ENCODE measurements at places on chromosomes 11 and 22.

GRCh38 chr11:125215976-125216375 lies 51.4 kb downstream of the PKNOX2 start:
- DNase-seq = no peak

DNA sequence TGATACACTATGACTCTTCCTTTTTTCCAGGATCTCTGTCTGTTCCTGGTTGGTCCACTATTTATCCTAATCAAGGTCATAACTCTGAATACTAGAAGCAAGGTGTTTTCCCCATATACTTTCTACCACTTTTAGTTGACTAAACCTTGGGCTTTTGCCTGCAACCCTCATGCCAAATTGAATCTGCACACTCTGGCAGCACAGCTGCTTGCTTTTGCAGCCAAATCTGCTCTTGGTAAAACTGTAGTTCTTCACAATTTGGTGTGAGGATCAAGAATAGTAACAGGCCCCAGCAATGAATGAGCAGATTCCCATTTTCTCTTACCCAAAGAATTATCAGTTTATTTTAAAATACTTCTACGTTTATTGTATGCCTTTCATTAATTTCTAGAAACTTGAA lies 586.5 kb upstream of the CNTN5 start:
- DNase-seq = no peak

DNA sequence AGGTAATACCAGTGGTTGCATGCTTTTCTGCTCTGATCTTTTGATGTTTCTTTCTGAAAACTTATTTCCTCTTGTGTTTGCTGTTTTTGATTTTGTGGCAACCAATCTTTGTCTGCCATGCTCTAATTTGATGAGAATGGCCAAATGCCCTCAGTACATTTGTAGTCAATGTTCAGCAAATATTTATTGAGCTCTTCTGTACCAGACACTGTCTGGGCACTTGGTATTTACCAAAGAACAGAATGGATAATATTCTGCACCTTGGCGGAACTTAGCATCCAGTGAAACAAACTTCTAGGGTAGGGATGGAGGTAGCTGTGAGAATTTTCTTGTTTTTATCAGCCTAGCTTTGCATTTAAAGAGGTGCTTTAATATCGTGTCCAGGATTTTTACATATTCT lies 19.6 kb downstream of the PPP6R3 start:
- no peak for DNase-seq

- DNase-seq = no peak
Observed at GRCh38 chr11:127656116-127656836, 655.7 kb upstream of the KIRREL3 start.

- DNase-seq = no peak
Observed at GRCh38 chr11:19105011-19105410, 12.0 kb upstream of the ZDHHC13 start.

- DNase-seq = no peak
Observed at GRCh38 chr11:26688701-26689100, 33.2 kb downstream of the SLC5A12 start.

DNA sequence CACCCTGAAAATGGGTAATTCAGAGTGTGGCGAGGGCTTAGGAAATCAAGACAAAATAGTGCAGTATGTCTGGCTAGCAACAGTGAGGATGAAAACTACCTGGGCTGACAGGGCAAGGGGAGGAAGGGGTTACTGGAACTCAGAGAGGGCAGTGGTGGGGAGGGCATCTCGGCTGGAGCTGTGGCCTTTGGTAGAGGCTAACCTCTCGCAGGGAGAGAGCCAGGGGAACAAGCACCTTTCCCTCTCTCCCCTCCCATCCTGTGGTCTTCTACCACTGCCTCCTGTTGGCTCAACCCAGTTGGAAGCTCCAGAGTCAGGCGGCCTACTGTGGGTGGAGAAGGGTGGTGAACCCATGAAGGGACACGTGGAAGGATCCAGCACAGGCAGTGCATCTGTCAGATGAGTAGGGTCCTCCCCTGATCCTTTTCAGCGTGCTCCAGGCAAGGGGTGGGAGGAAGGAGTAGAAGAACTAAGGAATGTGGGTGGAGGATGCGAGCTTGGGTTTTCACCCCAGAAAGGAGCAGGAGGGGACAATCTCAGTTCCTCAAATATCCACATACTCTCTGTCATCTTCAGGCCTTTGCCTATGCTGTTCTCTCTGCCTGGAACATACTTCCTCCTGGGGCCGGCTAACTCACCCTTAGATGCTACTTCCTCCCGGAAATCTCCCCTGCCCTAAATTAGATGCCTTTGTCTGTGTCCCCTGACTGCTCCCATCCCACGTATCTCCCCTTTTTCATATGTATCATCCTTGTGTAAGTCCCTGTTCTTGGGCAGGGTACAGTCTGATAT lies 6.2 kb upstream of the KCNE3 start:
- DNase-seq = no peak

DNA sequence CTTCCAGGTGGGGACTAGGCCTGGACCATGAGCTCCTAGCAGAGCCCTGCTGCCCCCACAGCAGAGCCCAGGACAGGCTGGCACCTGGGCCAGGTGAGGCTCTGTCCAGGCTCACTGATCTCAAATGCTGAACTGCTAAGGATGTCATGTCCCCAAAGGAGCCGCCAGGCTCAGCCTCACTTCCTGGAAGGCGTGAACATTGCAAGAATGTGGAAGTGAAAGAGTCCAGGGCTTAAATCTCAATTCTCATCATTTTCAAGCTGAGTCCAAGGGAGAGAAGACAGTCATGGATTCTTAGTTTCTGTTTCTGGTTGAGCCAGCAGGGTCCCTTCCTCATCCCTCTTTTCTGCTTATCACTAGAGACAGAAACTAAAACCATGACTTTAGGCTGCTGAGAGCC lies 5.0 kb downstream of the ASCL2 start:
- no peak for DNase-seq

DNA sequence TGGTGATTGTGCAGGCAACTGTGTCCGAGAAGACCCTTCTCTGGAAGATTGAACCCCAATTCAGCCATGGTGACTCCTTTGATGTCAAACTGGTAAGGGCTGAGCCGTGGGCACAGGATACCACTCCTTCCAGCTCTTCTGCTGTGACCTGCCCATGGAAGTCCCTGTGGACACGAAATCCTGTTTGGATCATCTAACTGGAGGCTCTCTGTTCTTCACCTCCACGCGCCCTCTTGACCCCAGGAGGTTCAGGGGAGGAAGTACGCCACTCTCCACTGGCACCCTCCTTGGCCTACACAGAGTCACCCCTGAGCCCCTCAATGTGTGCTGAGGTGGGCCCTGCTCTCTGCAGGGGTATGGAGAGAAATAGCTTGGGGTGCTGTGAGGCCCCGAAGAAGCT lies 810 bp downstream of the ISX start:
- DNase-seq = no peak

DNA sequence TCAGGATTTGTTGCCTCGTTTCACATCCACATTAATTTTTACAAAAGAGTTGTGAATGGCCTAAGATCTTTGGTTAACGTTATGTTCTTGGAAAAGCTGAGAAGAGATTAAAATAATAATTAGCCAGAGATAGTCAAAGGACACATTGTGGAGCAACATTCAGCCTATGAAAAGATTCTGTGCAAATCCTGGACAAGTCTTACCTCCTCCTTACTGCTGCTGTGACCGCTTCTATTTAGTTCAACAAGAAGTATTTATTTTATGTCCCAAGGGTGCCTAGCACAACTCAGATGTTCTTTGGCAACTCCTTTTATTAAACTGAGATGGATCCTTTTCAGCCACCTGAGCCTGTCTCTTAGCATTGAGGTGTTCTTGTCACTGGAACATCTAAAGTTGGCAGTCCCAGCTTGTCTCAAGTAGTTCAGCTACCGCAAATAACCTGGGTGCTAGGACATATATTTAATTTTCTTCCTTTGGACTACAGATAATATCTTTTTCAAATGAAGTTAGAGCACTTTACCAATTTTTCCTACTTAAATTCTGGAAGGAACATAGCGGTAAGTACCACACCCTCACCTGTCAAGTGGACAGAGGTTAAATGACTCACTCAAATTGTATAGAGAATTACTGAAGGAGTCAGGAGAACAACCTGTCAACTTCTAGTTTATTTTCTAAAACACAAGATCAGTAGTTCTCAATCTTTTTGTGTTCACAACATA lies 80.5 kb upstream of the CHRM4 start:
- DNase-seq = no peak

DNA sequence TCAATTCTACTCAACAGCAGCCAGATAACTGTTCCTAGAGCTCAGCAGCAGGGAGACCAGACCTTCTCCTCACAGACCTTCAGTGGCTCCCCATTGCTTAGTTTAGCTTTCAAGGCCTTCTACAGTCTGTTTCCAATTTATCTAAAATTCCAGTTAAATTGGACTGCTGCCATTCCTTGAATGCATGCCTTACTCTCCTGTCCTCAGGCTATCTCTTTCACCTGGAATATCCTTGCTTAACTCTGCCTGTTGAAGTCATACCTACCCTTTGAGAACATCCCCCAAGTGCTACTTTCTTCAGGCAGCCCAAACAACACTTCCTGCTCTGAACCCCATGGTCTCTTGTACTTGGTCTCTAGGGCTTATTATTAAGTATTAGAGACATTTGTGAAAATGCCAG lies 120.7 kb upstream of the TENM4 start:
- DNase-seq = no peak

GRCh38 chr11:95924414-95924760 lies 480 bp upstream of the MTMR2 start:
- DNase-seq = no peak

GRCh38 chr11:126603486-126603885 lies 248.0 kb downstream of the ST3GAL4 start:
- no peak for DNase-seq

DNA sequence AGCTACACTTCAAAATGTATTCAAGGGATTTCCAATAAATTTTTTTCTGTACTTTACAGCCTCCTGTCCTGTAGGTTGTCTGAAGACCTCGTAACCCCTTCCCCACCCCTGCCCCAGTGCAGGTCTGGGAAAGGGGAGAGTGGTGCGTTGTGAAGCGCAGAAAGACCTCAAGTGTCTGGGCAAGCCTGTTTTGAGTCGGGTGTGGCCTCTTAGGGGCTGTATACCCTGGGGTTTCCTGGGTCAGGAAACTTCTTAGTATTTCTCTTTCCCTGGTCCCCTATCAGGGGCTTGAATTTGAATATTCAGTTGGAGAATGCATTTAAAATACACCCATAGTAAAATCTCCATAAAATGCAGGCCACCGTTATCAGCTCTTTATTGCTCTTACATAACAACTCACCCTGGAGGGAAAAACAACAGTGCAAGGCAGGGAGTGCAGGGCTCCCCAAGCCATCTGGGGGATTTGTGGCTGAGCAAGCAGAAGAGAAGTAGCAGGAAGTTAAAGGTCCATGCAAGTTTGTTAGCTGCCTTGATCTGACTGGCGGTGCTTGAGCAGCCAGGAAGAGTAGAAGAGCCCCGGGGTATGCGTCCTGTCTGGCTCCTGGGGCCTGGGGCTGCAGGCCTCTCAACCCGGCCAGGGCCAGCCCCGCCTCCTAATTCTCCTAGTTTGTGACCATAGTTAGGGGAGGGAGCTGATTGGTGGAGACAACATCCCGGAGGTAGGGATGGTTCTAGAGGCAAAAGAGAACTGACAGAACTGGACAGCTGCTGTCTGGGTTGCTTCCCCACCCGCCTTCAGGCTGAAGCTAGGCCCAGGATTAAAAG lies 25.7 kb downstream of the ARHGAP1 start:
- no peak for DNase-seq

- DNase-seq = no peak
Observed at GRCh38 chr11:66327171-66328030, 8.8 kb downstream of the RIN1 start.

DNA sequence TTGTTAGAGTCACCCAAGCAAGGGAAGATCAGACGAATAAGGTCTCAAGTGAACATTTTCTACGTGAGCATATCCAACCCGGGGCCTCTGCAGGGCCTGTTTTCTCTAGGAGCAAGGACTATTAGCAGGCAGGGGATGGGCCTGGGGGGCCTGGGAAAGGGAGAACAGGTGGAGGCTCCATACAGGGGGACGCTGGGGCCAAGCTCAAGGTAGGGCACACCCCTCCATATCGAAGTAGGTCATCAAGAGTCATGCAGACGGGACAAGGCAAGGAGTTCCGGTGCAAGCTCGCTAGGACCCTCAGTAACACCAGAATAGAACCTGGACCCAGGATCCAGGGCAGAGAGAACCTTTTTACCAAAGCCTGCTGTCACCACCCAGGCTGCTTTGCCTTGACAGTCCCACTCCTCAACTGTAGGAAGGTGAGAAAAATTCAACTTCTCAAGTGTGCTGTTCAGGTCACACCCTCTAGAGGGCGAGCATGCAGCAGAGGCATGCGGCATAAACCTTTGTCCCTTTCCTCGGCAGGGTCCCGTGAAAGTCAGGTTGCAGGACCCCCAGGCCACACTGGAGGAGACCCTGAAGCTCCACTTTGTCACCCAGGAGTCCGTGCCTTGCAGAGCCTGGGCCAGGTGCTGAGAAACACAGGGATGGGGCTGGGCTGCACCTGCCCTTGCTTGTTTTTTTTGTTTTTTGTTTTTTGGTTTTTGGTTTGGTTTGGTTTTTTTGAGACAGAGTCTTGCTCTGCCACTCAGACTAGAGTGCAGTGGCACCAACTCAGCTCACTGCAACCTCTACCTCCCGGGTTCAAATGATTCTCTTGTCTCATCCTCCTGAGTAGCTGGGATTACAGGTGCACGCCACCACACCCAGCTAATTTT lies 8.6 kb upstream of the APOBEC3B start:
- peak; percentile 45 for DNase-seq

DNA sequence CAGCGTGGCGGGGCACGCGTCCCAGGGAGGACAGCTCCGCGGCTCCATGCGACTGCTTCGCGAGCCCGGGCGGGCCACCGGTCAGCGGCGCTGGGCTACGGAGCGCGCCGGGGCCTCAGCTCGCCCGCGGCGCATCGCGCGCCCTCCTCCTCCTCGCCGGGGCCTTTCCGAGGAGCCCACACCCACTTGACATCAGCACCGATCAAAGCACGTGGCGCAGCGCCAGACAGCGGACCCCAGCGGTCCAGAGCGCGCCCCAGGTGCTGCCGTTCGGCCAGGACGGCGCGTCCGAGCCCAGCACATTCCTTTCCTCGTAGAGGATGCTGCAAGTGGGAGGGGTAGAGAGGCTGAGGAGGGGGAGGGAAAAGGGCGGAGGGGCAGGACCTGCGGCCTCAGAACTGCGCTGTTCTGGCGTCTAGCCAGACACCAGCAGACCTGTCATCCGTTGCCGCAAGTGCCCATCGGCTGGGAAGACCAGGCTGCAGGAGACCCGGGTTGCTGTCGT lies 88.6 kb downstream of the PLEKHA7 start:
- no peak for DNase-seq

- DNase-seq = no peak
Observed at GRCh38 chr22:37016134-37016910, 2.9 kb downstream of the TST start.

DNA sequence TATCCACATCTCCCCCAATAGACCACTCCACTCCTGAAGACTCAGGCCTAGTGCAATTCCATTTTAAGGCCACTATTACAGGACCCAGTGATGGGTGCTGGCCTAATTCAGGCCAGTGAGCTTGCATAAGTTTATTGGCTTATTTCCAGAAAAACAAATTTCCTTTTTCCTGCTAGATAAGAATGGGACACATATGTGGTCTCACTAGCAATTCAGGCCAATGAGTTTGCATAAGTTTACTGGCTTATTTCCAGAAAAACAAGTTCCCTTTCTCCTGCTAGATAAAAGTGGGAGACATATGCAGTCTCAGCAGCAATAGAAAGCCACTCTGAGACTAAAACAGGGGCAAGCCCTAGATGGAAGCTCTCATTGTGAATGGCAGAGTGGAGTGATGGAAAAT lies 22.4 kb downstream of the ADM start:
- no peak for DNase-seq

- no peak for DNase-seq
Observed at GRCh38 chr11:117169736-117170135, 8.8 kb upstream of the SIDT2 start.
